Renal pelvis (tissue), 12 donors: ENCODE measurements at places on chromosomes 3 and 15.

DNA sequence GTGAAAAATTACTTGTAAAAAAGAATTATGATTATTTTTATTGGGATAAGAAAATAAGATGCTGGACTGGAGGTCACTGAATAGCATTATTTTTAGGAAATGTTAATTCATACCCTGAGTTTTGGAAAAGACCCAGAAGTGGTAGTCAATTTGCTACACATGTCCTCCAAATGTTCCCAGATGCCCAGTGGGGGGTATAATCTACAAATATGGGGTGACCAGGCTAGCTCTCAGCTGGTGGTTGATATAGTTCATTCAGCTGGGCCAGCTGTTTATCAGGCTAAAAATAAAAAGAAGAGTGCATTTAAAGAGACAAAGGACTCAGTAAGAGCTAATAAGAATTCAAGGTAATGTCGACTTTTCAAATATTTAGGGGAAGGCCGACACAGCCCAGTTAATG lies 402.0 kb upstream of the GOLIM4 start:
- no peak for DNase-seq

- DNase-seq, result no peak
Observed at GRCh38 chr3:87333393-87333892, 57.1 kb upstream of the POU1F1 start.

GRCh38 chr15:25374143-25374542 lies 64.7 kb downstream of the UBE3A start:
- no peak for DNase-seq

DNA sequence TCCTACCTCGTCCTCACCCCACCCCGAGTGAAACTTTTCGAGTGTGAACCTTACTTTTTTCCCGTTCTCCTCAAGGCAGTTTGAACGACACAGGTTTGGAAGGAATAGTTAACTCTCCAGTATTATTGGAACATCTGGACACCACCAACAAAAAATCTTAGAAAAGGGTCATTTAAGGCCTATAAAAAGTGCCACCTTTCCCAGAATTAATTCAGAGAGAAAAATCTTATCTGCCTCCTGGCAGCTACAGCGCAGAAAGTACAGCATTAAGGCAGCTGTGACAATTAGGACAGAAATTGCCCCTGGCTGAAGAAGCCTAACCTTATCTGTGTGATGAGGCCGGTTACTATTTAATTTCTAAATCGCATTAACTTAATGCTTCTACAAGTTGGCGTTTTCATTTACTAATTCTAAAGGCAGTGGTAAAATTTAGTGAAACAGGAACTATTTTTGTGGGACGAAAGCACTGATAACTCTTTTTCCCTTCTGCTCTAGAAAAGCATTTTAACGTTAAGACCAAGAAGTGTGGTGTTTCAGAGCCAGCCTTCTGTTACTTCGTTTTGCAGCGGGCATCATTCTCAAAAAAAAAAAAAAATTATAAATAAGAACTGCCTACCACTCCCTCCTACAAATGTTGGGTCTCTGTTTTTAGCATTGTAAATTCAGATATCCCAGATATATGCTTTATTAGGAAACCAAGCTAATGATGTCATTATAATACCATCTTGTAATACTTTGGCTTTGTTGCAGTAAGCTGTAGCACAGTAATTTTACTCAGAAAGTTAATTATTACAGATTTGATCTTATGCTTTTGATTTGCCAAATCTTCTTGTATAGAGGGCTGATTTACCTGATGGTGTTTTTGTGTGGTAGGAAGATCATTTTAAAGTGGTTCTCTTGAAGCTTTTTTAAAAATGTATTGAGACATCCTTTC lies 1.4 kb downstream of the ATP11B start:
- DNase-seq, result peak; percentile 10

DNA sequence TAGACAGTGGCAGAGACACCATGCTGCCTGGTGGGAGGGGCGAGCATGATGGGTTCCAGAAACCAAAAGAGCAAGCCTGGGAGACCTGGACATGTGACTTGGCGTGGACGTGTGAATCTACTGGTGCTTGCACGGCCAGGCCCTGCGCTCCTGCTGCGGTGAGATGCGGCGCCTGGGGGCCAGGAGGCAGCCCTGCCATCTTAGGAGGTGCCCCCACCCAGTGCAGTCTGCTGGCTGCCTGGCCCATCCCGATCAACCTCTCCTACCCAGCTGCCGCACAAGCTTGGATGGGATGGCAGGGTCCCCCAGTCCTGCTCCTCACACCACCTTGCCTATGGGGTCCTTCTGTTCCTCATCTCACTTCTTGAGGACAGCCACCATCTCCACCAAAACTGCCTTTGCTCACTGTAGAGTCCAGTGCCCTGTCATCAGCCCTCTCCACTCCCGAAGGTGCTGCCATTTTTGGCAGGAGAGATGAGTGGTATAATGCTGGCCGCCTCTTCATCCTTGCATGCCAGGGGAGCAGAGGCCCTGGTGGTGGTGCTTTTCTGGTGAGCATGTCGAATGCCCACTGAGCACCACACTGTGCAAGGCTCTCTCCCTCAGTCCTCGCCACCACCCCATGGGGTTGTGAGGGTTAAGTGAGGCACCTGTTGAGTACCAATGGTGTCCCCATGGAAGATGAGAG lies 3.1 kb upstream of the ABTB1 start:
- DNase-seq, result no peak

- no peak for DNase-seq
Observed at GRCh38 chr3:70049761-70050160, 50.2 kb downstream of the SAMMSON start.

DNA sequence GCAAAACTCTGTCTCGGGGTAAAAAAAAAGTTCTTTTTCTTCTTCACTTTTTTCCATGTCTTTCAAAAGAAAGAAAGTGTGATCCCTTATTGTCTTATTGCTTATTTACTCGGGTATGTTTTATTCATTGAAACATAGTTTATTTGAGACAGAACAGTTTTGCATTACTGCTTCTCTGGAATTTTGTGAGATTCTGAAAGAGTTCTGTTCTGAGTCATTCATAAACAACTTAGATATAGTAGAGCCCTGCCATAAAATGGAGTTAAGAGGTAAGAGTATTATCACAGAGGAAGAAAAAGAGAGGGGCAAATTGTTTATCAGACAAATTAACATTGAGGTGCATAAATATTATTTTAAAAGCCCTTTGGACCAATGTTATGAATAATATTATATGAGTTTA lies 522.2 kb downstream of the ROBO2 start:
- no peak for DNase-seq

DNA sequence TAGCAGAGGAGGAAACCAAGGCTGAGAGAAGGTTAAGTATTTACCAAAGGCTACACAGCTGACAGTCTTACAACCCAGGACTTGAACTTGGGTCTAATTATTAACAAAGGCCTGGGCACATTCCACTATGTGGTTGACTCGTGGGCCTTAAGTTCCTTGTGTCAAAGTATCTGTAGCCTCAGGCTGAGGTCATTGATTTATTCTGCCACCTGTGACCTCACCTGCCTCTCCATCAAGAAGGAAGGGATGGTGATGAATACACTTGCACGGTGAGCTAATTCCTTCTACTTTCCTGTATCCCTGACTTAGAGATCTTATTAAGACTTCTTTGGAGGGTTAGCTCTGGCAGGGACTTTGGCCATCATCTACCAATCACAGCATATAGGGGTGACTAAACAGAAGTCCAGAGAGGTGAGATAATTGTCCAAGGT lies 19.9 kb upstream of the LRRC58 start:
- no peak for DNase-seq

DNA sequence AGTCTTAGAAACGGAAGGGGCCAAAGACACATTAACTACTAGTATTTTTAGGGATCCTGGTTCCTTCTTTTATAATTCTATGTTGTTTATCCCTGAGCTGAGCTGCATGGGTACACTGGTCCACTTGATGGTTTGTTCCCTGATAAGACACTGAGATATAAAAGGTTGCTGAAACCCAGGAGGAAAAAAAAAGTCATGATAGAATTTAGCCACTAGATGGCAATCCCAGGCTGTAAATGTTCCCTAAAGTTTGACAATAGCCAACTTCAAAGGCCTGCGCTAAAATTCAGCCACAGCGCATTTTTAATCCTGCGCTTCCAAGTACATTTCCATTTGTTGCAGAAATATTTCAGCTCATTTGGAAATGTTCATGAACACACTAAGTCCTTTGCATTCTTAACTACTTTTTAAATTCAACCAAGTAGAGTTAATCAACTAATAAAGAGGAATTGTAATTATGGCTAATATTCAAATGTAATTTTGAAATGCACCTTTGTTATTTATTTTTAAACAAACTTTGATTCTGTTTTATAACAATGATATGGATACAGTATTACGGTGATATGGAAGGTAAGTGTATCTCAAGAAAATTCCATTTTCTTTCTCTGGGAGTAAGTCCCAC lies 249.3 kb upstream of the FEZF2 start:
- peak; percentile 60 for DNase-seq

- no peak for DNase-seq
Observed at GRCh38 chr3:122008166-122008565, 13.9 kb downstream of the ILDR1 start.

GRCh38 chr15:89469426-89470096 lies 26.8 kb downstream of the RHCG start:
- no peak for DNase-seq

DNA sequence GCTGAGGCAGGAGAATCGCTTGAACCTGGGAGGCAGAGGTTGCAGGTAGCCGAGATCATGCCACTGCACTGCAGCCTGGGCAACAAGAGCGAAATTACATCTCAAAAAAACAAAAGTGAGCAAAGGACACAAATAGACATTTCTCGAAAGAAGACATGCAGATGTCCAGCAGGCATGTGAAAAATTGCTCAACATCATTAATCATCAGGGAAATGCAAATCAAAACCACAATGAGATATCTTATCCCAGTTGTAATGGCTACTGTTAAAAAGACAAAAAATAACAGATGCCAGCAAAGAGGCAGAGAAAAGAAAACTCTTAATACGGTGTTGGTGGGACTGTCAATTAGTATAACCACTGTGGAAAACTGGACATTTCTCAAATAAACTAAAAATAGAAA lies 20.9 kb downstream of the ASB7 start:
- no peak for DNase-seq

GRCh38 chr15:35583863-35584528 lies 38.0 kb upstream of the DPH6 start:
- DNase-seq, result peak; percentile 17

- no peak for DNase-seq
Observed at GRCh38 chr15:66046326-66046725, 177.0 kb downstream of the RAB11A start.

- no peak for DNase-seq
Observed at GRCh38 chr3:120623727-120624093, 27.6 kb downstream of the NDUFB4 start.

DNA sequence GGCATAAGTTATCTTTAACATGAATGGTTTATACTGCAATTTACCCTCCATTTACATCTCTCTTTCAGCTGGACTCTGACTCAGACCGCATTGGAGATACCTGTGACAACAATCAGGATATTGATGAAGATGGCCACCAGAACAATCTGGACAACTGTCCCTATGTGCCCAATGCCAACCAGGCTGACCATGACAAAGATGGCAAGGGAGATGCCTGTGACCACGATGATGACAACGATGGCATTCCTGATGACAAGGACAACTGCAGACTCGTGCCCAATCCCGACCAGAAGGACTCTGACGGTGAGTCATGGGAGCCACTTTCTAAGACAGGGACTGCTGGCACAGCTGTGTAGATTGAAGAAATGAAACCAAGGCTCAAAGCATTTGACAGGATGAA lies 11.6 kb downstream of the THBS1 start:
- DNase-seq, result no peak

DNA sequence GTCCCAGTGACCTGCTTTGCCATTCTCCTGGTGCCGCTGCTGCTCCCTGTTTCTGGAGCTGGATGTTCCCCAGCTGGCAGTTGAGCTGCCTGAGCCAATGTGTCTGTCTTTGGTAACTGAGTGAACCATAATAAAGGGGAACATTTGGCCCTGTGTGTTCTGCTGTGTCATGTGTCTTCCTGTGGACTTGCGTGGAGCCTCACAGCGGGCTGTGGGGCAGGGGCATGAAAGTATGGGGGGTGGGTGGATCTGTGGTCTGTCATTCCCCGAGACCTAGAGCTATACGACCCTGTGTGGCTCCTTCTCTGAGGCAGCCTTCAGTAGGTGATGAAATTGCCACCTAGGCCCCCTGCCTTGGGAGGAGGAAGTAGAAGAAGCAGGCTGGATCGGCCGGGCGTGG lies 2.0 kb upstream of the PPCDC start:
- no peak for DNase-seq

GRCh38 chr3:113261063-113261625 lies 49.8 kb downstream of the BOC start:
- DNase-seq, result no peak

GRCh38 chr15:60840703-60841411 lies 361.9 kb upstream of the ICE2 start:
- DNase-seq, result no peak

DNA sequence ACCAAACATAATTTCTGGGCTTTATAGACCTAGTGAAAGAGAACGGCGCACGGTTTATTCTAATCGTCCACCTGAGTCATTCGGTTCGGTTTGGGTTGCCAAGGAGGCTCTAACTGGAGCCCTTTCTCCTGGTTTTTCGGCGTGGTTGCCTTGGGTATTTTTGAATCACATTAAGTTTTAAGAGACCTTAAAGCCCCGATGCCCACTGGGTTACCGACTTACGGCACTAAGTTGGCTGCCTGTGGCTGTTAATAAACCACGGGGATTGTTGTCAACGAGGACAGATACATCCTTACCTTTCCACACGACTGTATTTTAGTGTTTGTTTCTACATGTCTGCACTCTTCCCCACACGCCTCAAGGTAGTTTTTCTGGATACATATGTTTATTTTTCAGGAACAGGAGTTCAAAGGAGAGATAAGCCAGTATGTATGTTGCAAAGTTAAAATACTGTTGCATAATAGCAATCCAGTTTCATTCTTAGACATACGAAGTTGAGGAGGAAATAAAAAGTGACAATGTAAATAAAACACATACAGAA lies 1.2 kb upstream of the ANP32A start:
- no peak for DNase-seq

DNA sequence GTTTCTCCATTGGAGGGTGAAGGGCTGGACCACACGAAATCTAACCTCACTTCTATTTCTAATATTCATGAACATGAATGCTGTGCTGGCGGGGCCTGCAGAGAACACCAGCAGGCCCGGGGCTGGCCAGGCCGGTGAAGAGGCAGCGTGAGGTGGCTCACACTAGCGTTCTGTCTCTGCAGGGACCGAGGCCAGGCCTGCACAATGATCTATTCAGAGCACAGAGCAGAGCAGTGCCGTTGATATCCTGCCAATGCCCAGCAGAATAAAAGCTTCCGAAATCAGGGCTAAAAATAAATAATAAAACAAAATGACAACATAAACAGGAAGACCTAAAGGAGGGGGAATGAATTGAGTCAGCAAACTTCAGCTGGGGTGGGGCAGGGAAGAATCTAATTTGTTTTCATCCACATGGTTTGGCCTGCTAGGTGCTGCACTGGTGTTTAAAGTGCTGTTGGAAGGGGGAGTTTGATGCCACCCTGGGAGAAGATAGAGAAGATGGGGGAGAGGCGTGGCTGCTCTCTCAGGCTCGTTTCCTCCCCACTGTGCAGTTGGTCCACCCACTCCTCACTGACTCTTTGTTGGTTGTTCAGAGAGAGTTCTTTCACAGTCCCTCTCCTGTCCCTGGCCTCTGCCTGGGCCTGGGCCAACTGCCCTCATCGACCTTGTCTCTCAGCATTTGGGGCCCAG lies 837.1 kb downstream of the AGBL1 start:
- DNase-seq, result peak; percentile 3

GRCh38 chr3:156140001-156140595 lies 19.7 kb downstream of the KCNAB1 start:
- DNase-seq, result no peak

GRCh38 chr3:143084856-143085731 lies 34.5 kb upstream of the CHST2 start:
- DNase-seq, result no peak

GRCh38 chr3:186170516-186170915 lies 61.6 kb upstream of the ETV5 start:
- DNase-seq, result no peak

- no peak for DNase-seq
Observed at GRCh38 chr3:99163314-99163713, 261.8 kb upstream of the DCBLD2 start.
